ENCODE measurements at places on chromosomes 7 and 10. TPM values are rescaled to one million over a fixed set of nuclear protein-coding genes. Genes with fewer than 3 reads are reported as not detected.

Gene CPEB3
- total RNA-seq: 4.2 TPM

- DNase-seq: peak; percentile 81
Measured at GRCh38 chr7:73442903-73443500, 9.4 kb downstream of the FZD9 start.

Gene C7orf25
- 5.9 TPM for total RNA-seq

Gene NUDT13
- total RNA-seq: 1.7 TPM

Gene TMEM168
- total RNA-seq: 26.8 TPM

DNA sequence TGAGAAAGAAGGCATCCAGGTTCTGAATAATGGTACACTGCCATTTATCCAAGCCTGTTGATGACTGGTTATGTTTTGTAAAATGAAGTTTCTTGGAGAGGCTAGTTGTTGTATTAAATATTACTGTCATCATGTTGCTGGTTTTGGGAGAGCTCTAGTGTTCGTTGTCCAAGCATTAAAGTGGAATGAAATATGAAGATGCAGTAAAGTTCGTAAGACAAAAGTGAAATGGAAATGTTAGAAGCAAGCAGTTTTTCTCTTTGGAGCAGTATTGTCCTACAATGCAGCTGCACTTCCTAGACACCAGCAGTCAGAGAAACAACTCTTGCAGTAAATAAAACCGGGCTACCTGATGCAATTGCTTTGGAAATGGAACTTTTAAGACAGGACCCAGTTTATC is 156.8 kb upstream of the FZD1 start:
- DNase-seq: no peak

Gene CCDC172
- total RNA-seq: not detected

DNA sequence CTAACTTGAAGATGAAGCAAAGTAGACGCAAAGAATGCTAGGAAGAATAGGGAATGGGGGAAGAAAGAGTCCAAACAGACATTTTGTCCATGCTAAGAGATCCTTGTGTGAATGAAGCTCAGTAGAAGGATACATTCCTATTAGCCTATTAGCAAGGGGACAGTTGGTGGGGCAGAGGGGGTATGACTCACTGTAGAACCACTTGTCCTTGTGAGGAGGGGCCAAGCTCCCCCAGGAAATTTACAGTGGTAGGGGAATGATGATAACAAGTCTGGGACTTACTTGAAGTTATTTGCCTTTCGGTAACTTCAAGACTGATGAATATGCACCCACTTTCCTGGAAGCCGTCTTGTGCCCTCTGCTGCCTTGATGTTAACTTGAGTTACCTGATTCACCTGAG is 17.2 kb upstream of the SYPL1 start:
- DNase-seq: no peak

DNA sequence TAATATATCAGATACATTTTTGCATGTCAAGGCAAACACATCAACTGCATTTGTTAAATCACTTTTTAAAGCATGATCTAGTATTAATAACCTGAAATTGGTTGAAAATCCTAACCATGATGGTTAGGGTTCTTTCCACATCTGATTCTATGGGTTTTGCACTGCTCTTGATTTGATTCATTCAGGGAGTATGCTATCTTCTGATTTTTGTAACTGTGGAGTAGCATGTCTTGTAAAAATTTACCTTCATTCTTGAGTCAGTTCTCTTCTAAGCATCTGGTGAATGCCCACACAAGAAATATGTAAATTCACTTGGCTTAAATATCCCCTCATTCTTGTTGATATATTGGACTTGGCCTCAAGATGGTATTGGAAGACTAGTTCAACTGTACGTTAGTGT is 178.7 kb downstream of the KLF6 start:
- DNase-seq: no peak

GRCh38 chr10:94146746-94147145 is 153.0 kb downstream of the PLCE1 start:
- no peak for DNase-seq

DNA sequence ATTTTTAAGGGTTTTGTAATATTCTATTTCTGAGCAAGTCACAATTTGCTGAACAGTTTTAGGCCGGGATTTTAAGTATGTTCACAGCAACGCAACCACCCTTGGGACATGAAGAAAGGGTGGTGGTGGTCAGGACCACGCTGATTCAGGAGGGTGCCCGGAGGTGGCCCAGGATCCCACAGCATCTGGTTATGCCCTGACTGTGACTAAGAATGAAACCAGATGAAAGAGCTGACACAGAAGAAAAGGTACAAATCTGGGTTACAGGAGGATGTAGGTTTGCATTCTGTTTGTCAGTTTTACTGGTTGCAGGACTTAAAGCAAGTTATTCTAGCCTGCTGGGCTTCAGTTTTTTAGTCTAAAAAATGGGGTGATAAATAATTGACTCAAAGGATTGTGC is 279.7 kb downstream of the CCSER2 start:
- DNase-seq: no peak

Gene ACTL6B
- not detected for total RNA-seq

- DNase-seq: no peak
Measured at GRCh38 chr10:23055424-23056185, 39.8 kb upstream of the MSRB2 start.

- DNase-seq: no peak
Measured at GRCh38 chr10:15426558-15426957, 55.5 kb upstream of the FAM171A1 start.

Measured in mesenteric fat pad (tissue), 1 donor.